ENCODE measurements at places on chromosomes 16 and 17. TPM values are rescaled to one million over a fixed set of nuclear protein-coding genes. Genes with fewer than 3 reads are reported as not detected.

DNA sequence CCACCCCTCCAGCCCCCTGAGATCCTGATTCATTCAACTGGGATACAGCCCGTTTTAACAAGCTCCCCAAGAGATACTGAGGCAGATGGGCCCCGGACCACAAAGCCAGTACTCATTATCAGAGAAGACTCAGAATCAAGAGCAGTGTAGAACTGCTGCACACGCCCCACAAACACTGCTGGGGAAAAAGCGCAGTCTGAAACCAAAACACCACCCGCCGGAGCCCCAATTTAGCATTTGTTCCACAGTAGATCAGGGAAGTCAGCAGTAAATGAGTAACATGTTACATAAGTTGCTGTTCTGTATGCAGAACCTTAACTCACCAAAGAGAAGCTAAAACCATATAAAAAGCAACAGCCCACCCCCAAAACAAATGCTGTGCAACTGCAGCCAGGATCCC, 123.6 kb downstream of the CDYL2 start:
- no peak for DNase-seq
- H3K27me3 ChIP-seq, result peaks cover 34% of the 10 kb centered on the region
- no peaks in the 10 kb centered on the region for H3K4me1 ChIP-seq
- no peak overlapping the region for H3K4me3 ChIP-seq
- H3K27ac ChIP-seq, result no peak overlapping the region
- H3K36me3 ChIP-seq, result no peaks in the 10 kb centered on the region

DNA sequence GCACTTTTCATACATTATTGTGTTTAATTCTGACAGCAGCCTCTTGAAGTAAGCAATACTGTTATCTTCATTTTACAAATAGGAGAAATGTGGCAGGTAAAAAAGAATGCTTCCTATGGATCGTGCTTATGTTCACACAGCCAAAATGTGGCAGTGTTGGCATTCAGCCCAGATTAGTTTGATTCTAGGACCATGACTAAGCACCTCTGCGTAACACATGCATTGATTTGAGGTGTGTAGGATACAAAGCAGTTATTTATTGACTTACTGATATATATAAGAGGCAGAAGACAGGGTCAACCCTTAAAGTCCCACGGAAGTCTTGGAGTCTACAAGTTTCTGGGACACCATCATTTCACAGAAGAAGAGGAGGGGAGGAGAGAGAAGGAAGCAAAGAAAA, 1144.4 kb upstream of the GOT2 start:
- H3K4me1 ChIP-seq, result no peaks in the 10 kb centered on the region
- H3K4me3 ChIP-seq, result no peak overlapping the region
- no peaks in the 10 kb centered on the region for H3K36me3 ChIP-seq
- DNase-seq, result no peak
- H3K27ac ChIP-seq, result no peak overlapping the region

CEP295NL gene
- total RNA-seq, result 0.97 TPM

BIRC5 gene
- 57.6 TPM for total RNA-seq

DNA sequence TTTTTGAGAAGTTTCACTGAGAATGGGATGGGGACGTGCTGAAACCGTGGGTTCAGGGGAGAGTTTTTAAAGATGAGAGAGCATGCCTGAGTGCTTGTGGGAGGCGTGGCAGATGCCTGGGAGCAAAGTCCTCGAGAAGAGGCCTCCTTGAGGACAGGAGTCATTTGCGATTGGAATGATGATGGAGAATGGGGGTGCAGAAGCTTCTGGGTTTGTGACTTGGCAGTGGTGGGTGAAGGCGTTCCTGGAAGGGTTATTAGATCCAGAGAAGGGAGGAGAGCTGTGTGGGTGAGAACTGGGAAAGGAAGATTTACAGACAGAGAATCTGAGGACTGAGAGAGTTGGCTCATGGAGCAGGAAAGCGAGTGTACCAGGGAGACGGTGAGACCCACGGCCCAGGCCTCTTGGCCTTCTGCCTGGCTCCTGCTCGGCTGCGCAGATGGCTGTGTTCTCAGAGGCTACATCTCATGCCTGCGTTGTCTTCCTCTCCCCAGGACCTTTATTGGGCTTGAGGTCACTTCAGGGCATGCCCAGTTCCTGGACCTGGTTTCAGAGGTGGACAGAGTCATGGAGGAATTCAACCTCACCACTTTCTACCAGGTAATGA, 8.6 kb upstream of the MMP15 start:
- no peak for DNase-seq
- H3K4me1 ChIP-seq, result peaks cover 11% of the 10 kb centered on the region
- no peaks in the 10 kb centered on the region for H3K27me3 ChIP-seq
- no peak overlapping the region for H3K4me3 ChIP-seq

BRD7 gene
- 163 TPM for total RNA-seq

DPEP3 gene
- 3.2 TPM for total RNA-seq

GRCh38 chr17:4710693-4711634, 532 bp downstream of the ARRB2 start:
- DNase-seq, result no peak
- no peaks in the 10 kb centered on the region for H3K4me1 ChIP-seq
- no peaks in the 10 kb centered on the region for H3K27me3 ChIP-seq
- no peaks in the 10 kb centered on the region for H3K36me3 ChIP-seq

PLXDC1 gene
- 15.5 TPM for total RNA-seq

DNA sequence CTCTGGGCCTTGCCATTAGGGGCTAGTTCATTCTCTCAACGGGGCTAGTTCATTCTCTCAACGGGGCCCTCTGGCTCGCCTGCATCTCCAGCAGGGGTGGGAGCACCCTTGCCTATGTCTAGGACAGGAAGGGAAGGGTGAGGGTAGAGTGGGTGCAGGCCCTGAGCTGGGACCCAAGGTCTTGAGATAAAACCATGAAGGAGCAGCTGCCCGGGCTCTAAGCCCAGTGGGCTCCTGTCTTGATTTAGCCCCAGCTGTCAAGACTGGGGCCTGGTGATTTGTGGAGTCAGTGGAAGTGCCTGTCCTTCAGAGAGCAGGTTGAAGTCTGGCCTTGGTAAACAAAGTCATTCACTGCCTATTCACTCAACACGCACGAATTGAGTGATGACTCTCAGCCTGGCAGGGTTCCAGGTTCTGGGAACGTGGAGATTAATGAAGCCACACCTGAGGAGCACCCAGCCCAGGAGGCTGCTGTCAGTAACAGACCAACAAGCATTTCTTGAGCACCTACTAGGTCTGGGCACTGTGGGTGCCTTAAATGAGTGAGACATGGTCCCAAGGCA, 35.4 kb downstream of the WNT3 start:
- no peaks in the 10 kb centered on the region for H3K36me3 ChIP-seq
- DNase-seq, result no peak
- H3K4me1 ChIP-seq, result peaks cover 12% of the 10 kb centered on the region
- no peak overlapping the region for H3K27ac ChIP-seq
- no peaks in the 10 kb centered on the region for H3K27me3 ChIP-seq
- no peak overlapping the region for H3K4me3 ChIP-seq

DNA sequence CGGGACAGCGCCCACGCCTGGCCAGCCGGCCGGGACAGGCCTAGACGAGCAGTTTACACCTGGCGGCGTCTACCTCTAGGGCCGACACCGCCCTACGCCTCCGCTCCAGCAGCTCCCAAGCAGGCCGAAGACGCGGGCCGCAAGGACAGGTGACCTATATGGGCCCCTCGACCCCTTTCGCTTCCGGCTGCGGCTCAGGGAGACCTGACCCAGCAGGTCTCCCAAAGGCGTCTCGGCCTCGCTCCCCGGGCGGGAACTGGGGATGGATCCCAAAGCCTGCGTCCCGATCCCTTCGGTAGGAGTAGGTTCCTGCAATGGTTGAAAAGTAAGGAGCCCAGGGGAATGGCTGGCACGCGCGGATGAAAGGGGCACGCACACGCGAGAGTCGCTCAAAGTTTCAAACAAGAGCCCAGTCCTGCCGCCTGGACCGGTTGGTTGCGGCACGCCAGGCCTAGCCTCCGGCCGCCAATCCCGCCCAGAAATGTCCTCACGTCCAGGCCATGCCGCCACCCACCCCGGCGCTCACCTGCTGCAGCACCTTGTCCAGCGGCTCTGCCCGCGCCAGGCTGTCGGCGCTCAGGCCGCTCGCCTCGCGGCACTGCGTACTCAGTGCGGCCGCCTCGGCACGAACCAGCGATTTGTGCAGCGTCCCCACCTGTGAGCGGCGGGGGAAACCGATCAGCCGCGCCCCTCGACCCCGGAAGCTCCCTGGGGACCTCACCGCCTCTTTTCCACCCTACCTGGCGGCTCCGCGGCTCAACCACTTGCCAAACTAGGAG, 630 bp downstream of the ESRP2 start:
- peaks cover 5% of the 10 kb centered on the region for H3K27me3 ChIP-seq
- H3K4me3 ChIP-seq, result peak overlapping the region; percentile 90
- H3K4me1 ChIP-seq, result peaks cover 5% of the 10 kb centered on the region
- peaks cover 32% of the 10 kb centered on the region for H3K36me3 ChIP-seq
- no peak overlapping the region for H3K27ac ChIP-seq

DNA sequence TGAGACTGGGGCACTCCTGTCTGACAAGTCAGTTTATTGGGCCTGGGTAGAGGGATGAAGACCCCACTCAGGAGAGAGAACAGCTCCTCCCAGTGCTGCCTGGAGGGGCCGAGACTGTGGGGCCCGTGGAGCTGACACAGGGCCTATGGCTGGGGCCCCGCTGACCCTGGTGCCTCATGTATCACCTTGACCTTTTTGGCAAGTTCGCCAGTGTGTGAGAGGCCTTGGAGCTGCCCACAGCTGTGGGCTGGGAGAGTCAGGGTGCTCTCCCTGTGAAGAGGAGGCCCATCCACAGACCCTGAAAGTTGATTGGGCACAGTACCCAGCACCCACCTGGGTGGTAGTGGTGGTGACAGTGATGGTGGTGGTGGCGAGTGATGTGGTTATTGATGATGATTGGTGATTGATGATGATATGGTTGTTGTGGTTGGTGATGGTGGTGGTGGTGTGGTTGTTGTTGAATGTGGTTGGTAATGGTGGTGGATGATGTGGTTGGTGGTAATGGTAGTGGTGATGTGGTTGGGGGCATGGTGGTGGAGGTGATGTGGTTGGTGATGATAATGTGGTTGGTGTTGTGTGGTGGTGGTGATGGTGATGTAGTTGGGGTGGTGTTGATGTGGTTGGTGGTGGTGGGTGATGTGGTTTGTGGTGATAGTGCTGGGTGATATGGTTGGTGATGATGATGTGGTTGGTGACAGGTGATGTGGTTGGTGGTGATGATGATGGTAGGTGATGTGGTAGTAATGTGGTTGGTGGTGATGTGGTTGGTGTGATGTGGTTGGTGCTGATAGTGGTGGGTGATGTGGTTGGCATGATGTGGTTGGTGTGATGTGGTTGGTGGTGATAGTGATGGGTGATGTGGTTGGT, 29.1 kb downstream of the BAHCC1 start:
- H3K4me1 ChIP-seq, result peaks cover 3% of the 10 kb centered on the region
- H3K27me3 ChIP-seq, result no peaks in the 10 kb centered on the region
- no peak overlapping the region for H3K4me3 ChIP-seq
- DNase-seq, result no peak
- no peaks in the 10 kb centered on the region for H3K36me3 ChIP-seq
- no peak overlapping the region for H3K27ac ChIP-seq

OR3A2 gene
- not detected for total RNA-seq

GRCh38 chr17:31527606-31528005, 136.1 kb downstream of the RAB11FIP4 start:
- no peak for DNase-seq
- H3K27ac ChIP-seq, result no peak overlapping the region
- no peaks in the 10 kb centered on the region for H3K27me3 ChIP-seq
- H3K4me1 ChIP-seq, result no peaks in the 10 kb centered on the region
- H3K36me3 ChIP-seq, result peaks cover 26% of the 10 kb centered on the region
- H3K4me3 ChIP-seq, result no peak overlapping the region
